MCF 10A (cell line): ENCODE measurements at places on chromosomes 5 and 9. TPM values are rescaled to one million over a fixed set of nuclear protein-coding genes. Genes with fewer than 3 reads are reported as not detected.

Gene PPIP5K2
- total RNA-seq: 29.7 and 35.5 TPM in 2 replicates

Gene C1QTNF3
- 0.49 and 0.64 TPM in 2 replicates for total RNA-seq

Gene OTULIN
- total RNA-seq: 27.0 and 34.6 TPM in 2 replicates

Gene IL17B
- total RNA-seq: not detected in 2 replicates

Gene DBH
- total RNA-seq: not detected in 2 replicates

Gene PPIC
- 45.3 and 65.0 TPM in 2 replicates for total RNA-seq

Gene QSOX2
- total RNA-seq: 23.7 and 27.7 TPM in 2 replicates

Gene C5orf58
- total RNA-seq: not detected in 2 replicates

Gene PTGES
- total RNA-seq: 74.0 and 96.6 TPM in 2 replicates

Gene LCNL1
- not detected in 2 replicates for total RNA-seq

Gene BARHL1
- not detected in 2 replicates for total RNA-seq

Gene IGFBPL1
- not detected in 2 replicates for total RNA-seq

Gene F2RL2
- total RNA-seq: 0.17 and 0.28 TPM in 2 replicates

Gene FOXD4L4
- 0.93 and 1.2 TPM in 2 replicates for total RNA-seq

Gene RASGRF2
- total RNA-seq: not detected in 2 replicates

Gene SLCO6A1
- total RNA-seq: not detected in 2 replicates

Gene DDX4
- not detected in 2 replicates for total RNA-seq

Gene FOXD4
- total RNA-seq: 2.1 and 2.4 TPM in 2 replicates

Gene ENTREP1
- total RNA-seq: 0.35 and 0.74 TPM in 2 replicates

Gene ANKRD20A1
- total RNA-seq: 0.10 and 0.28 TPM in 2 replicates

Gene OR2K2
- total RNA-seq: not detected in 2 replicates

Gene LIX1
- not detected in 2 replicates for total RNA-seq

Gene TERT
- 0.16 TPM in 1 of 2 replicates, not detected in the other for total RNA-seq

Gene OCLN
- total RNA-seq: 9.0 and 21.7 TPM in 2 replicates

Gene ZFP2
- total RNA-seq: 0.49 and 0.54 TPM in 2 replicates

Gene SPACA9
- 4.4 and 8.0 TPM in 2 replicates for total RNA-seq

Gene SPATA9
- total RNA-seq: not detected in 2 replicates

Gene ZNF883
- total RNA-seq: 0.51 and 0.59 TPM in 2 replicates
